ENCODE measurements at places on chromosomes 3 and 15. TPM values are rescaled to one million over a fixed set of nuclear protein-coding genes. Genes with fewer than 3 reads are reported as not detected.
A peak's percentile ranks its signal among the peaks of the same experiment; 100 is the strongest.

DNA sequence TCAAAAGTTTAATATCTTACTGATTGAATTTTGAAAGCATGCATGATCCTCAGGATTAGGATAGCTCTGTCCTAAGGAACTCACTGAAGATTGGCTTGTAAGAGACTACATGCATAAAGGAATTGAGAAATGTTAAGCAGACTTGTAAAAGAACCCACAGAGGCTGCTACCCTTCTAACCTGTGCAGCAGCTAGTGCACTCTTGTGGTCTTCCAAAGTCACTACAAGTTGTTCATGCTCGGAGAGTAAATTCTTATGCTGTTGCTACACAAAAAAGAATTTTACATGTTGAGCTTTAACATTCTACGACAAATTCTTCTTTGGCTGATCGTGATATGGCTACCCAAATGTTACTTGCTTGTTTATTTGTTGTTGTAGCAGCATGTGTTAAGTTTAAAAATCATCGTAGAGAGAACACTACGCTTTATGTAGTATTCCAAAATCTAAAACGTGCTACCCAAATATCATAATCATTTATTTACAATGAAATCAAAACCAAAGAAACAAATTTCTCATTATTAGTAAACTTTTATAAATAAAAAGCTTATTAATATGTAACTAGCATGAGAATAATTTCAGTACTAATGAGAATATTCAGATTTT is 55.0 kb downstream of the GOLIM4 start:
- DNase-seq: peak; percentile 57

DNA sequence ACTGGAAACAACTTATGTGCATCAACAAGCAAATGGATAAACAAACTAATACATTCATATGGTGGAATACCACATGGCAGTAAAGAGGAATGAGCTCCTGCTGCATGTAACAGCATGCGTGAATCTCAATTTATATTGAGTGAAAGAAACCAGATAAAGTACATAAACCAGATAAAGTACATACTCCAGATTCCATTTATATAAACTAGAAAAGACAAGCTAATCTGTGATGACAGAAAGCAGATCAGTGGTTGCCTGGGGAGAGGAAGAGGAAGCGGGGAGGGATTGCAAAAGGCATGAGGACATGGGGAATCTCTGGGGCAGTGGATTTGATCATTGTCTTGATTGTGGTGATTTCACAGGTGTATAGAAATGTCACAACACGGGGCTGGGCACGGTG is 34.2 kb downstream of the LIMD1 start:
- no peak for DNase-seq

DUOX1 gene
- polyA plus RNA-seq: not detected

GRCh38 chr3:195394024-195394423 is 48.8 kb downstream of the ACAP2 start:
- DNase-seq: no peak

GRCh38 chr15:53862386-53862785 is 102.9 kb upstream of the WDR72 start:
- DNase-seq: no peak

- DNase-seq: no peak
Measured at GRCh38 chr3:45623393-45623792, 28.8 kb downstream of the LIMD1 start.
